Articular chondrocyte of knee joint (primary cell): ENCODE measurements at places on chromosomes 12 and 14. TPM values are rescaled to one million over a fixed set of nuclear protein-coding genes. Genes with fewer than 3 reads are reported as not detected.

Gene KRT3
- total RNA-seq = not detected in 2 replicates

Gene COX6A1
- total RNA-seq = 265 and 266 TPM in 2 replicates

Gene FAM90A1
- 0.13 and 0.43 TPM in 2 replicates for total RNA-seq

Gene RAD51AP1
- 6.4 and 11.8 TPM in 2 replicates for total RNA-seq

Gene GPR137C
- total RNA-seq = 0.26 and 0.97 TPM in 2 replicates

Gene KLHL33
- total RNA-seq = 0.13 and 0.22 TPM in 2 replicates

Gene TAS2R43
- 1.8 TPM in 1 of 2 replicates, not detected in the other for total RNA-seq

Gene FOS
- 10.6 and 258 TPM in 2 replicates for total RNA-seq

Gene CEP170B
- 14.7 and 17.0 TPM in 2 replicates for total RNA-seq

Gene CCDC177
- under 0.01 TPM in 1 of 2 replicates, not detected in the other for total RNA-seq
